ENCODE measurements at places on chromosomes 6 and 20.

DNA sequence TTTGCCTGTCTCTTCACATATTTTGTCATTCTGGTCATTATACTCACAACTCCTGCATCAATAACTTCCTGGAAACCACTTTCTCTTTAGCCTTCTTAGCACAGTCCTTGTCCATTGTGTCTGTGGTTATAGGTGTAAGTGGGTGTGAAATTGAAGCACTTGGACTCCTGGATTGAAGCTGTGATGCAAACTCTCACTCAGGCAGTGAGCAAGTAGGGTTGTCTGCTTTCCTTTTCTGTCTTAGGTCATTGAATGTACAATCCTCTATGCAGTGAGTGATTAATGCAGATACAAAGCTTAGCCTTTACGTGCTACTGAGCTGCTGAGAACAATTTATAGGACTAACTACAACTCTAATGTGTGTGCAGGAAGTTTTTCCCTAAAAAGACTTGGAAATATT lies 54.8 kb downstream of the ADGRB3 start:
- DNase-seq, result no peak

- no peak for DNase-seq
These were observed 67.7 kb downstream of the SYNJ2 start for GRCh38 chr6:158049055-158050028.

DNA sequence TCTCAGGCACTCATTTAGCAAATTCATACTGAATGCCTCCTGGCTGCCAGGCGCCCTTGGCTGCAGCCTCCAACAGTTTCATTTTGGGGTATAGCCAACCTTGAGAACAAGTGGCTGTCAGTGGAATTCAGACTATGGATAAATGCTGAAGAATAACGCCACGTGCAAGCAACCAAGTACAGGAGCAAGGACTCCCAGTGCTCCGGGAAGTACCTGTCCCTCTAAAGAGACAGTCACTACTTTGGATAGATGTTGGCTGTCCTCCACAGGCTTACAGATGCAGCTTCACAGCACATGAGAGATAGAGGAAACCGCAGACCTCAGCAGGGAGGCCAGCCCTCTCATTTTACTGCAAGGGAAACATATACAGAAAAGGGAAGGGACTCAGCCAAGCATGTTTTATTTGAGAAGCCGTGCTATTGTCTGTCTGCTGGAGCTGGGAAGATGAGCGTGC lies 658.2 kb downstream of the PTPRT start:
- no peak for DNase-seq

DNA sequence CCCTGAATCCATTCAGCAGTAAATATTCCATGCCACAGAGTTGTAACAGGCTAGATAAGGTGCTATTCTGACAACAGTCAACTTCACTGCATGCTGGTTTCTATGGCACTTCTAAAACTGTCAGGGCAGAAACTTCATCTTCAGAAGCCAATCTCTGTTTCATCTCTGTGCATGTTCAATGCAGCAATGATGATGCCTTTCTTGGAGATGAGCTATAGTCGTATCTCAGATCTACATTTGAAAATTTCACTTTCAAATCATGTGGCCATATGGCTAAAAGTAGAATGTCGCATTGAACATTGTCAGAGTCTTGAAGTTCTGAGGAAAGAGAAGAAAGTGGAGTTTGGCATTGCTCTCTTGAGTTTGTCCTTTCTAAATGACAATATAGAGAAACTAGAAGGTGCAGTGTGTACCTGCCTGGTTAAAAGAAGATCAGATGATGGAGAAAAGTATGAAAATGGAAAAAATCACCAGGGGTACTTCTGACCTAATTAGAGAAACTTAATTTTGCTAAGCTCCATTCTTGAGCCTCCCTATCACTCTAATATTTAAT lies 49.0 kb upstream of the VSTM2L start:
- no peak for DNase-seq

GRCh38 chr6:3163248-3163594 lies 5.9 kb upstream of the TUBB2A start:
- no peak for DNase-seq

DNA sequence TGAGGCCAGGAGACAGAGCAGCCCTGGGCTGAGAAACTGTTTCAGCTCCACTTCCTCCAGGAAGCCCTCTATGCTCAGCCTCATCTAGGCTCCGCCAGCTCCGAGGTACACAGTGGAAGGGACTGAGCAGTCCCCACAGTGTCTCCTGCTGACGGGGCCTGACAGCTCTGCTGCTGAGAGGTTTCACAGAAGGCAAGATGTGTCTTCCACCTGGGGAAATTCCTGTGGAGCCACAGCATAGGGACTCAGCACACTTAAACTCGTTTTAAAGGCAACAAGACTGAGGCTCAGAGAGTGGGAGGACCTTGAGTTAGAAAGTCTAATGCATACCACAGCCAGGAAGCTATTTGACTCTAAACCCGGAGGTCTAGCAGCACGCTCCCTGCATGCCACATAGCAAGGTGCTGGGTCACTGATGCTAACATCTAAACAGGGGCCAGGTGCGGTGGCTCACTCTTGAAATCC lies 6.8 kb downstream of the ADA start:
- DNase-seq, result peak; percentile 50

GRCh38 chr6:111027219-111027618 lies 45.4 kb downstream of the RPF2 start:
- no peak for DNase-seq

DNA sequence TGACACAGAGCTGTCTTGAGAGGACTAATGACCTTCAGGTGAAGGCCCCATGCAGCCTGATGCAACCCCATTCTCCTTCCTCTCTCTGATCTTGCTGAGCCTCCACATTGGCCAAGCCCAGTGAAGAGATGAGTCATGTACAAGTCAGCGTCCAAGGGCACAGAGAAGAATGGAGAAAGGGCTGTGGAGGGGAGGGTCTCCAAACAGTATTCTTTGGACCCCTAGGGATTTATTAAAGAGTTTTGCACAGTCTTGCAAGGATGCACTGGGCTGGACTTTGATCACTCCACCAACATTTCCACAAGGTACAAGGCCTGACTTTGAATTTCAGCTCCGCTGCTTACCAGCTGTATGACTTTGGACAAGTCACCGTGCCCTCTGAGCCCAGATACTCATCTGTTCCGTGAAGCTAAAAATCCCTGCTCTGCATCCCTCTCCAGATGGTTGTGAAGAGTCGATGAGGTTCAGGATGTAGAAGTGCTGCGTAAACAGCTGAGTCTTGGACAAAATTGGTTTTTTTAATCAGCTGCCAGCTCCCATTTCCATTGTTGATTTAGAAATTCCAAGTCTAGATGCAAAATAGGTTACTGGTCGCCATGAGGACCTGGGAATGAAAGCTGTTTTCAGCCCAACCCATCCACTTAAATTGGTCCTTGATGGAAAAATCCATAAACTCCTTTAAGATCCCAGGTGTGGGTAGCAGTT lies 14.1 kb upstream of the KCNG1 start:
- no peak for DNase-seq

- DNase-seq, result no peak
These were observed 13.1 kb downstream of the FUCA2 start for GRCh38 chr6:143498428-143498827.

Measured in effector memory CD4-positive, alpha-beta T cell (primary cell).